Stimulated activated CD4-positive, alpha-beta T cell treated with anti-CD3 and anti-CD28 coated beads, Interleukin-15, amount 100 ng/mL, for 1 hour (primary cell): ENCODE measurements at places on chromosomes 13 and 19.

- DNase-seq = no peak
Measured at GRCh38 chr19:42426643-42427042, 545 bp downstream of the LIPE start.

GRCh38 chr13:30456290-30456689, 9.4 kb downstream of the HMGB1 start:
- DNase-seq = no peak

DNA sequence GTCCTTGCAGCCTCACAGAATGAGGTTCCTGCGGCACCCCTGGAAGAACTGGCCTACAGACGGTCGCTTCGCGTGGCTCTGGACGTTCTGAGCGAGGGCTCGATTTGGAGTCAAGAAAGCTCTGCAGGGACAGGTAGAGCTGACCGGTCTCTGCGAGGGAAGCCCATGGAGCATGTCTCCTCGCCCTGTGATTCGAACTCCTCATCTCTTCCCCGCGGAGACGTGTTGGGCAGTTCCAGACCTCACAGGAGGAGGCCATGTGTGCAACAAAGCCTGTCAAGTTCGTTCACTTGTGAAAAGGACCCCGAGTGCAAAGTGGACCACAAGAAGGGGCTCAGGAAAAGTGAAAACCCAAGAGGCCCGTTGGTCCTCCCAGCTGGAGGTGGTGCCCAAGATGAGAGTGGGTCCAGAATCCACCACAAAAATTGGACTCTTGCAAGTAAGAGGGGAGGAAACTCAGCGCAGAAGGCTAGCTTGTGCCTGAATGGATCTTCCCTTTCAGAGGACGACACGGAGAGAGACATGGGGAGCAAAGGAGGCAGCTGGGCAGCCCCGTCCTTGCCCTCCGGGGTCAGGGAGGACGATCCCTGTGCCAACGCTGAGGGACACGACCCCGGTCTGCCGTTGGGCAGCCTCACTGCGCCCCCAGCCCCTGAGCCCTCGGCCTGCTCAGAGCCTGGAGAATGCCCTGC, 23.4 kb upstream of the NDUFS7 start:
- no peak for DNase-seq

GRCh38 chr19:44611812-44612295, 1.5 kb upstream of the IGSF23 start:
- DNase-seq = no peak

- no peak for DNase-seq
Measured at GRCh38 chr13:23715762-23716235, 145.6 kb downstream of the TNFRSF19 start.

DNA sequence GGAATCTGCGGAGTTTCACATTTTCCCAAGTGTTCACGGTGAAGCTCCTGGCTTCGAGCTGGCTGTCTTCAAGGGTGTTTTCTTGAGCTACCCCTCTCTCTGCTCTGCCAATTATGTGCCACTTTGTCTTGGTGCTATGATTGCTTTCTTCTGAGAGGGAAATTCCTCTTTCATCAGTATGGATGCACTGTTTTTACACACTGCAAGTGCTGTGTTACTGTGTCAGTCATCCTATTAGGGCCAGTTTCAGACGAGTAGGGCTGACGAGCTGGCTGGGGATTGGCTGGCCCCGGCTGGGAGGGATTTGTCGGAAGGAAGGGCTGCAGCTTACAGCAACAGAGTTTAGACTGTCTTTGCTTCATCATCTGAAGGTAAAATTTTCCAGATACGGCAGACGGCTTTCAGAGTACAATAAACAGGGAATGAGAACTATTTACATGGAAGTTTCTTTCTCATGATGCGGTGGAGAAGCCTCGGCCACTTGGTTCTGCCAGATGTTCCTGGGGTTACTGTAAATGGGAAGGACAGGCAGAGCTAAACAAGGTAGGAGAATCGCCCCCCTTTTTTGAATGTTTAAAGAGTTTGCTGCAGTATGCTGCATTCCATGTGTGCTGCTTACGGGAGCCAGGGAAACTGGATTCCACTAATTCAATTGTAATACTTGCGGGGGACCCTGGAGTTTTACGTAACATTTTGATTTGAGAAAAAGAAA, at the start of gene MBNL2:
Gene MBNL2, plus strand, starts transcription at position 345 of the 712 bp plus-strand sequence. CDS start 53,903 bp downstream, outside the sequence.
- DNase-seq = peak; percentile 69

- DNase-seq = no peak
Measured at GRCh38 chr13:106595625-106596024, 27.7 kb upstream of the ARGLU1 start.

- peak; percentile 4 for DNase-seq
Measured at GRCh38 chr19:10193790-10194499, 808 bp downstream of the DNMT1 start.

- no peak for DNase-seq
Measured at GRCh38 chr19:43618921-43619261, 538 bp downstream of the ZNF428 start.

DNA sequence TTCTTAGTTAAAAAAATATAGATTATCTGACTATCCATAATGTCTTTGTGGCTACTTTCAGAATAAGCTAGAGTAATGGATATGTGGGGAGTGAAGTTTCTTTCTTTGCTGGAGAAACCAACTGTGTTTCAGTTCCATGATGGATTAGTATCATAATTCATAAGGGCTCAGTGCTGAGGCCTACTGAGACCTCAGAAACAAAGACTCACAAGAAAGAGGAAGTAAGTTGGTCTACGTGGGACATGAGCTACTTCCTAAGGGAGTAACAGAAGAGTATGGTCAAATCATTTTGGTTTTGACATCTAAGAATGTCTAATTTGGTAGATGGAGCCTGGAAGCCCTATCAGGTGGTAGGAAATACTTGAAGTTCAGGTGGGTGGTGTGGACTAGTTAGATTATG, 99.0 kb upstream of the HTR2A start:
- DNase-seq = no peak

DNA sequence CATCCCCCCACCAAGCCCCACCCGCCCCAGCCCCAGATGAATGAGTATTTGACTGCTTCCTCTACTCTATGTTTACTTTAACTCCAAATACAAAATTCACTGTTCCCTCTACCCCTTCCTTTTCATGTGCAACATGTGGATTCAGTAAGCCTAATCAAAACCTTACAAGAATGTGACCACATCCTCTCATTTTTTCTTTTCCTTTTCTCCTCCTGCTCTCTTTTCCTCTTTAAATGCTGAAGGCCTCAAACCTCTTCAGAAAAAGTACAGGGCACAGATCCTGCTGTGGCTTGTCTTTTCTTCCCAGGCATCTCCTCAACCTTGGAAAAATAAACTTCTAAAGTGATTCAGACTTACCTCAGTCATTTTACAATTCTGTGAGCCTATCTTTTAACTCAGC, 119.0 kb downstream of the MYCBP2 start:
- no peak for DNase-seq

- peak; percentile 49 for DNase-seq
Measured at GRCh38 chr19:12668932-12669269, 2.3 kb downstream of the WDR83 start.

- DNase-seq = no peak
Measured at GRCh38 chr13:98275681-98276171, 98.7 kb upstream of the RNF113B start.

GRCh38 chr19:4909897-4910593, 744 bp downstream of the UHRF1 start:
- DNase-seq = peak; percentile 91

DNA sequence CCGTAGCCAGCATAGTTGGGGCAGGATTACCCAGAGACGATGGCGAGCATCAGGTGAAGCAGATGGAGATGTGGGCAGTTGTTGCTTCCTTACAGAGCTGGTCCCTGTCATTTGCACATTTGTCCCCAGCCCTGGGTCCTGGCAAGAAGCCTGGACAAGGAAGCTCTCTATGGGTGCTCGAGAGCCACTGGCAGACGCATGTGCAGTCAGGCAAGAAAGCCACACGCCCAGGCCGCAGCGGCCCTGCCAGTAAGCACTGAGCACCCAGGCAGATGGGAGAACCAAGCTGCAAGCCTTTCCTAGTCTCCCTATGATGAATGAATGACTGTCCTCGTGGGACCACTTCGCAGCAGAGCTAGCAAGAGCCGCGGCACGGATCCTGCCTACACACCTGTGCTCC, 182.8 kb downstream of the FOXO1 start:
- DNase-seq = no peak

DNA sequence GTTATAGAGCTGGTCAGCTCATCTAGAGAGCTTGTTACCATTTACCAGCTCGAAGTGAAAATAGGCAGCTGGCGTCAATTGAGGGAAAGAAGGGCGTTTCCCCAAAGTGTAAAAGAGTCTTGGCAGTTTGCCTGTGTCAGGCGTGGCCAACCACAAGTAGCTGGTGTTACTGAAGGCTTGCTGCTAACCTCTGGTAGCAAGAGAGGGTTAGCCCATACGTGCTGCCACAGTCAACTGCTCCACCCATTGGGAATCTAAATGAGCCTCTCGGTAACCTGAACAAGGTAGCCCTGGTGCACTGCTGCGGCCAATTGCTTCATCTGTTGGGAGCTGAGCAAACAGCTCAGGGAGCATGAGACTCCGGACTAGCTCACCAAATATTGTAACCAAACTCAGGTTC, 314.9 kb upstream of the SLITRK5 start:
- no peak for DNase-seq

DNA sequence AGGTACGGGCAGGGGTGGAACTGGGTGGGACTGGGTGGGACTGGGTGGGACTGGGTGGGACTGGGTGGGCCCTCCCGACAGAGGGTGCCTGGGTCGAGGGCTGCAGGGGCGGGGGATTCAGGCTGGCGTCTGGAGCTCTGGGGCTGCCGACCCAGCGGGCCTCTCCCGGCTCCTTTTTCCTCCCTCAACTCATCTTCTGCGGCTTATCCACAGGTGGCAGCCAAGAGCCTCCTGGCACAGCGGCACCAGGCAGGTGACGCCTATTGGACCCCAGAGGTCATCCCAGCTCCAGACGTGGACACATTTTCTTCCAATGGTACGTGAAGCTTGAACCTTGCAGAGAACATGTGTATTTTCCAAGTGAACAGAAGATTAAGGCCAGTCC, 533 bp downstream of the ZNF544 start:
- DNase-seq = no peak

GRCh38 chr13:49303533-49304252, 56.0 kb downstream of the CDADC1 start:
- no peak for DNase-seq

- DNase-seq = no peak
Measured at GRCh38 chr13:110109140-110109783, 197.7 kb downstream of the COL4A1 start.

- no peak for DNase-seq
Measured at GRCh38 chr13:79646880-79647279, 165.9 kb downstream of the NDFIP2 start.

GRCh38 chr13:48302871-48303358, 636 bp upstream of the RB1 start:
- DNase-seq = no peak
